Right atrium auricular region (tissue), 2 donors: ENCODE measurements at places on chromosomes 12 and 14. TPM values are rescaled to one million over a fixed set of nuclear protein-coding genes. Genes with fewer than 3 reads are reported as not detected.
A peak's percentile ranks its signal among the peaks of the same experiment; 100 is the strongest.

Gene ATXN2
- 36.6 TPM for total RNA-seq

Gene SERPINA1
- 8.8 TPM for total RNA-seq

Gene IL22
- total RNA-seq = not detected

Gene FSCB
- not detected for total RNA-seq

Gene KRT75
- not detected for total RNA-seq

Gene HOTAIR
- not detected for total RNA-seq

Gene RTL1
- not detected for total RNA-seq

DNA sequence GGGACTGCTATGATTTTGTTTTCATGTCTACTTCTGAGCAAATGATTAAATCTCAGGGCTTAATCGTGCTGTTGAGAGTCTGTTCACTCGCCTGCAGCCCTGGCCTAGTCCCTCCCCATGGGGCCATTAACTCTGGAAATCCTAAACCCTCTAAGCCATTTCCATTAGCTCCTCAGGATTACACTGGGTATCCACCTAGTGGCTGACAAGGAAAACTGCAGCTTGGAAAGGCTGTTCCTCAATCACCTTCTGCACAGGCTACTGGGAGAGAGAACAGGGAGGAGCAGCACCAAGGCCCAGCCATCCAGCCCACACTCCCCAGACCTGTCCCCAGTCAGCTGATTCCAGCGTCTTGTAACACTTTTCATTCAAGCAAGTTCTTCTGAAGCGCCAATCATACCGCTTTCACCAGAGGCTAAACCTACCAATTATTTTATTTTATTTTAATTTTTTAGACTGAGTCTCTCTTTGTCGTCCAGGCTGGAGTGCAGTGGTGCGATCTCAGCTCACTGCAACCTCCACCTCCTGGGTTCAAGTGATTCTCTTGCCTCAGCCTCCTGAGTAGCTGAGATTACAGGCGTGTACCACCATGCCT, 48.7 kb downstream of the NEUROD4 start:
- no peak for DNase-seq
- no peaks in the 10 kb centered on the region for H3K36me3 ChIP-seq
- no peaks in the 10 kb centered on the region for H3K27me3 ChIP-seq

DNA sequence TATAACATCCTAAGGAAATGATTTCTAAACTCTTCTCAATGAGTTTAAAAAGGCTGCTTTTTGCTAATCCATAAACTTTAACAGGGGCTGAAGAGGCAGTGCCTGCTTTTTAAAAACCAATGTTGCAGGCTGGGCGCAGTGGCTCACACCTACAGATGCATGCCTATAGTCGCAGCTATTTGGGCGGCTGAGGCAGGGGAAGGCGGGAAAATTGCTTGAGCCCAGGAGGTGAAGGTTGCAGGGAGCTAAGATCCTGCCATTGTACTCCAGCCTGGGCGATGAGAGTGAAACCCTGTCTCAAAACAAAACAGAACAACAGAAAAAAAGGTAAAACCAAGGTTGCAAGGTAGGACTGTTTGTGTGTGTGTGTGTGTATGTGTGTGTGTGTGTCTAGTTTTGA, 531.2 kb downstream of the DIO2 start:
- no peak for DNase-seq
- no peaks in the 10 kb centered on the region for H3K27me3 ChIP-seq
- H3K27ac ChIP-seq = no peak overlapping the region
- no peak overlapping the region for H3K4me3 ChIP-seq
- H3K36me3 ChIP-seq = no peaks in the 10 kb centered on the region

GRCh38 chr12:123713823-123714585, 1.9 kb downstream of the ATP6V0A2 start:
- H3K27ac ChIP-seq = no peak overlapping the region
- H3K4me1 ChIP-seq = peaks cover 28% of the 10 kb centered on the region
- H3K27me3 ChIP-seq = no peaks in the 10 kb centered on the region
- H3K4me3 ChIP-seq = no peak overlapping the region

DNA sequence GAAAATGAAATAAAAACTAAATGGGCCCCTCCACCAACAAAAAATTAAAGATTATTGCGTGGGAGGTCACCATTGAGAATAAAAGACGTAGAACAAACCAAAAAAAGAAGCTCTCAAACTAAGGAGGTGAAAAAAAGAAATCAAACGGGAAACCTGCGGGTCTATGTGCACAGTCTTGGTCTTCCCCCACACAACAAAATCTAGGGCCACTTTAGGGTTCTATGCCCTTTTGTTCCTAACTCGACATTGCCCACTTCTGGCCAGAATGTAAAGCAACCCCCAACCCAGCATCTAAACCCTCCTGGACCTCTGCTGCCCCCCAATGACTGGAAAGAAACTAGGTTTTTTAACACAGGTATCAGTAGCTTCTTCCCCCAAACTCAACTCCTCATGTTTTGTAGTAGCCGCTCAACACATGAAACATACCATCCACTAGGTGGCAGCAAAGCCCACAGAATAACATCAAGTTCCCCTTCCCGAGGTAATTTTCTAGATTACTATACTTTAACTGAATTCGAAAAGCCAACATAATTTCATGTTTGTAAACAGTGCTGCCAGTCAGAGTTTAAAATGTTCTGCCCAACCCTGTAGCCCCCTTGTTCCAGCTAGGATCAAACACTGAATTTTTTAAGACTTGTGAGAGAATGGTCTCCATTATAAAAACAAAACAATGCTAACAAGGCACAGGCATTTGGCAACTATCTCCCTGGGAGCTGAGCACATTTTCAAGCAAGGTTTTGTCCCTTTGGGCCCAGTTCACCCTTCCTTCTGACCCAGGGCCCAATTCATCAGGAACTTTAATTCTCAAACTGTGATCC, 18.7 kb downstream of the DAD1 start:
- no peaks in the 10 kb centered on the region for H3K27me3 ChIP-seq
- H3K27ac ChIP-seq = no peak overlapping the region
- H3K36me3 ChIP-seq = peaks cover 36% of the 10 kb centered on the region
- DNase-seq = peak; percentile 83
- no peaks in the 10 kb centered on the region for H3K4me1 ChIP-seq

GRCh38 chr12:49276304-49277290, 11.7 kb downstream of the TUBA1C start:
- H3K4me3 ChIP-seq = no peak overlapping the region
- DNase-seq = no peak
- no peaks in the 10 kb centered on the region for H3K27me3 ChIP-seq
- no peaks in the 10 kb centered on the region for H3K4me1 ChIP-seq
- peaks cover 4% of the 10 kb centered on the region for H3K36me3 ChIP-seq
- no peak overlapping the region for H3K27ac ChIP-seq

DNA sequence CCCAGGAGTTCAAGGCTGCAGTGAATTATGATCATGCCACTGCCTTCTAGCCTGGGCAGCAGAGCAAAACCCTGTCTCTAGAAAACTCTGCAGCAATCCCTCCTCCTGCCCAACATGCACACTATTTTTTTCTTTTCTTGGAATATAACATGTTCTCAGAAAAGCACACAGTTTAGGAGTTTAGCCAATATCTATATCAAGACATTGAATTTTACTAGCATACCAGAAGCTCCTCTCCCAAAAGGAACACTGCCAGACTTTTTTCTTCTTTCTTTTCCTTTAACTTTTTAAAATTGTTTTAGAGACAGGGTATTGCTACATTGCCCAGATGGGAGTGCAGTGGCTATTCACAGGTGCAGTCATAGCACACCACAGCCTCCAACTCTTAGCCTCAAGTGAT, 107.1 kb upstream of the AEBP2 start:
- no peak overlapping the region for H3K4me3 ChIP-seq
- H3K36me3 ChIP-seq = peaks cover 44% of the 10 kb centered on the region
- H3K27ac ChIP-seq = no peak overlapping the region
- no peak for DNase-seq

DNA sequence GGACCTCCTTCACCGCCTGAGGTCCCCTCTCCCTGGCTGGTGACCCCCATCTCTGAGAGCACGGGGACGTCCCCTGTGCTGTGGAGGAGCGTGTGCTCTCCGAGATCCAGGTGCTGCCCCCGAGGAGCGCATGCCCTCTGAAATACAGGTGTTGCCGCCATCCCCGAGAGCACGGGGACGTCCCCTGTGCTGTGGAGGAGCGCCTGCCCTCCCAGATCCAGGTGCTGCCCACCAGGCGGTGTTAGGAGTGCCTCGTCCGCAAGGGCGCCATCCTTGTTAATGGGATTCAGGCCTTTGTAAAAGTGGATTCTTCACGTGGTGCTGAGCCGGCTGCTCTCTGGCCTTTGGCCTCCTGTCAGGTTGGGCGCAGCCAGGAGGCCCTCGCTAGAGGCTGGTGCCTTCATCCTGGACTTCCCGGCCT, 10.1 kb downstream of the NOC4L start:
- H3K27ac ChIP-seq = no peak overlapping the region
- H3K27me3 ChIP-seq = no peaks in the 10 kb centered on the region
- H3K4me3 ChIP-seq = no peak overlapping the region
- no peaks in the 10 kb centered on the region for H3K4me1 ChIP-seq

GRCh38 chr14:81946375-81946774, 412.7 kb upstream of the SEL1L start:
- no peak overlapping the region for H3K4me3 ChIP-seq
- H3K4me1 ChIP-seq = no peaks in the 10 kb centered on the region
- H3K36me3 ChIP-seq = no peaks in the 10 kb centered on the region
- H3K27ac ChIP-seq = no peak overlapping the region

DNA sequence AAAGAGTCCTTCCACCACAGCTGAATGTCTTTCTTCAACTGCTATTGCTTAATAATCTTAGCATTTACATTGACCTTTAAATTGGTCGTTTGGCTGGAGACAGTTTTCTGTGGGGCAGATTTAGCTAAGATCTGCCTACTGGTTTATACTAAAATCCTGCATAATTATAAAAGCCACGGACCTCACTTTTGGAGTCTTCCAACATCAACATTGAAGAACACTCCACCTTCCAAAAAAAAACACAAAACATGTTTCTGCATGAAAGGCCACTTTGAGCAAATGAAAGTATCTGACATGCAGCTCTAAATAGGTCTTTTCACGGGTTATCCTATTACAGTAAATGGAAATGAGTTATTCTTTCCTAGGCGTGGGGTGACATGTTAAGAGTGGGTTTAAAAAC, 57.0 kb upstream of the KRR1 start:
- H3K27ac ChIP-seq = no peak overlapping the region
- H3K27me3 ChIP-seq = no peaks in the 10 kb centered on the region
- no peaks in the 10 kb centered on the region for H3K4me1 ChIP-seq

DNA sequence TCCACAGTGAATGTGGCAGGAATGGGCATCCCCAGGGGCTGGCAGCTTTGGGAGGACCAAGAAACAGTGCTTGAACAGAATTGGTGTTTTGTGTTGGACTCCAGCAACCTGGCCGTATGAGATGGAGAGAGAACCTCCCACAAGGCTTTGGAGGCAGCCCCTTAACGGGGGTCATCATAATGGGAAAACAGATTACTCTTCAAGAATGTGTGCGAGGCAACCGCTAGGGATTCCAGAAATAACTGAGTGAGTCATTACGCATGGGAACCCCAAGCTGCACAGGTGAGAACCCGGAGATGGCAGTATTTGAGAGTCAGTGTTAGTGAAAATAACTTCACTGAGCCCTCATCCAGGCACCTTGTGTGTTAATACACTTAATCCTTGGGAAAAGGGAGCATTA, 567.8 kb upstream of the TBX3 start:
- H3K27me3 ChIP-seq = no peaks in the 10 kb centered on the region
- H3K27ac ChIP-seq = no peak overlapping the region
- no peaks in the 10 kb centered on the region for H3K36me3 ChIP-seq
- no peak for DNase-seq
- no peak overlapping the region for H3K4me3 ChIP-seq
- no peaks in the 10 kb centered on the region for H3K4me1 ChIP-seq

DNA sequence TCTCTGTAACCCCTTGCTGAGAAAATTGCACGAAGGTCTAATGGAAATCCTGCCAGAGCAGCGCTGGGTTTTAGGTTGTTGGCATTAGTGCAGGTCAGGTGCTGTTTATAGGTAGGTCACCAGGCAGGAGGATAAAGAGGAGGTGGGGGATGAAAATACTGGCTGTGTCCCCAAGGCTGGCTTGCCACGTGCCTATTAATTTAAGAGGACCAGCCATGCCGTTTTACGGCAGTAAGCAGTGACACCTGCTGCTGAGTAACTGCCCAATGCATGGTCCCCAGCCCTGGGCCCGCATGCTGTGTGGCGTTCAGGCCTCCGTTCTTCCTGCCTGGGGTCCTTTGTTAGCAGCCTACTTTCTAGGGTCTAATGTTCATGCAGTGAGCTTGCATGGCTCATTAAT, 67.2 kb downstream of the WDR20 start:
- H3K27me3 ChIP-seq = no peaks in the 10 kb centered on the region
- H3K4me1 ChIP-seq = no peaks in the 10 kb centered on the region
- peaks cover 25% of the 10 kb centered on the region for H3K36me3 ChIP-seq
- H3K27ac ChIP-seq = no peak overlapping the region

GRCh38 chr12:114408886-114409851, 3.2 kb upstream of the TBX5 start:
- peak overlapping the region; percentile 41 for H3K4me3 ChIP-seq
- peak; percentile 75 for DNase-seq
- H3K36me3 ChIP-seq = peaks cover 11% of the 10 kb centered on the region
- H3K27ac ChIP-seq = peak overlapping the region; percentile 88
- H3K4me1 ChIP-seq = no peaks in the 10 kb centered on the region
